Neural progenitor cell (in vitro differentiated cells): ENCODE measurements at places on chromosomes 3 and 15. TPM values are rescaled to one million over a fixed set of nuclear protein-coding genes. Genes with fewer than 3 reads are reported as not detected.

CHRM5 gene
- total RNA-seq: not detected in 2 replicates

GRM2 gene
- 1.9 and 4.9 TPM in 2 replicates for total RNA-seq

GPR149 gene
- total RNA-seq: not detected in 2 replicates

NR1I2 gene
- total RNA-seq: 0.22 and 0.69 TPM in 2 replicates

HESX1 gene
- 42.1 and 50.6 TPM in 2 replicates for total RNA-seq

SLC27A2 gene
- total RNA-seq: 2.1 and 3.8 TPM in 2 replicates

DNA sequence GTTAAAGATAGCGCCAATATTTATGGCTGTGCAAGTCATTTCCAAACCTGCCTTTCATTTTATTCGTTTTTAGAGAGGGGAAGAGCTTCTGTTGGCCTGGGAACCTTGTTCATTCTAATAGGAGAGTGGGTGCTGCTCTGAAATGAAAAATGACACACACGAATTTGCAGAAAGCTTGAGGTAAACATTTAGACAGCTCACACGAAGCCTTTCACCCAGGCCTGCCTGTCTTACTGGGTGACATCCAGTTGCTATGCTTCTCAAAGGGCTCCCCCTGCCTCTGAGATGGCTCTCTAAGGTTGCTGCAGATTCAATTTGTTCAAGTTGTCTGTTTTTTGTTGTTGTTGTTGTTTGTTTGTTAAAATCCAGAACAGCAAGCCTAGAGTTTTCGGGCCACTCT, 18.2 kb downstream of the PEX5L start:
- DNase-seq: peak; percentile 48
- H3K27ac ChIP-seq: no peak overlapping the region
- no peaks in the 10 kb centered on the region for H3K4me1 ChIP-seq
- H3K4me3 ChIP-seq: no peak overlapping the region
- no peaks in the 10 kb centered on the region for H3K36me3 ChIP-seq

- no peaks in the 10 kb centered on the region for H3K36me3 ChIP-seq
- DNase-seq: no peak
- H3K4me1 ChIP-seq: no peaks in the 10 kb centered on the region
Observed at GRCh38 chr3:89783341-89783927, 676.0 kb downstream of the EPHA3 start.

- no peak overlapping the region for H3K4me3 ChIP-seq
- H3K4me1 ChIP-seq: no peaks in the 10 kb centered on the region
- DNase-seq: no peak
- H3K27ac ChIP-seq: no peak overlapping the region
- peaks cover 10% of the 10 kb centered on the region for H3K36me3 ChIP-seq
- no peaks in the 10 kb centered on the region for H3K27me3 ChIP-seq
Observed at GRCh38 chr3:52210550-52211046, 12.6 kb downstream of the ALAS1 start.

DNA sequence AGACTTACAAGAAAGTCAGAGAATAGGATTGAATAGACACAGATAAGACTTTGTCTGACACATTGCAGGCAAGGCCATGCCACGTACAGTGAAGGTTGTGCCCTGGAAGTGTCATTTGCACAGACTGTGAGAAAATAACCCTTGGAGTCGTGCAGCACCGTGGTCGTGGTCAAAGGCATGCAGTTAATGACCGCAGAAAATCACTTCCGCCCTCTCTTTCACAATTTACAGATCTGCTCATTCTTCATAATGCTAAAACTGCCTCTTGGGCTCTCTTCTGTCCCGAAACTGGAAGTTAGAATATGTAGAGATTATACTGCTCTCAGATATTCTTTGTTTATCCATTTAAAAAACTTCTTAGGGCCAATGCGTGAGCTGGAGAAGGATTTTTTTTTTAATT, 73.2 kb upstream of the CTXND1 start:
- no peak overlapping the region for H3K27ac ChIP-seq
- no peaks in the 10 kb centered on the region for H3K27me3 ChIP-seq
- peaks cover 4% of the 10 kb centered on the region for H3K36me3 ChIP-seq
- no peak overlapping the region for H3K4me3 ChIP-seq
- H3K4me1 ChIP-seq: no peaks in the 10 kb centered on the region

- DNase-seq: no peak
- H3K4me1 ChIP-seq: peaks cover 22% of the 10 kb centered on the region
- H3K27ac ChIP-seq: no peak overlapping the region
- no peaks in the 10 kb centered on the region for H3K27me3 ChIP-seq
Observed at GRCh38 chr3:14948609-14949038, 1.2 kb downstream of the NR2C2 start.

- H3K4me3 ChIP-seq: no peak overlapping the region
- H3K27ac ChIP-seq: no peak overlapping the region
- peaks cover 24% of the 10 kb centered on the region for H3K4me1 ChIP-seq
- no peaks in the 10 kb centered on the region for H3K27me3 ChIP-seq
Observed at GRCh38 chr3:16995601-16996000, 110.8 kb downstream of the PLCL2 start.

GRCh38 chr3:134311265-134311664, 60.6 kb upstream of the RYK start:
- H3K4me3 ChIP-seq: no peak overlapping the region
- H3K27me3 ChIP-seq: peaks cover 24% of the 10 kb centered on the region

GRCh38 chr3:188085584-188086560, 68.1 kb upstream of the LPP start:
- DNase-seq: no peak
- H3K27me3 ChIP-seq: no peaks in the 10 kb centered on the region
- no peaks in the 10 kb centered on the region for H3K4me1 ChIP-seq
- H3K4me3 ChIP-seq: no peak overlapping the region
- H3K36me3 ChIP-seq: no peaks in the 10 kb centered on the region
